Gastrocnemius medialis (tissue), 4 donors: ENCODE measurements at places on chromosomes 6 and 20.
A peak's percentile ranks its signal among the peaks of the same experiment; 100 is the strongest.

DNA sequence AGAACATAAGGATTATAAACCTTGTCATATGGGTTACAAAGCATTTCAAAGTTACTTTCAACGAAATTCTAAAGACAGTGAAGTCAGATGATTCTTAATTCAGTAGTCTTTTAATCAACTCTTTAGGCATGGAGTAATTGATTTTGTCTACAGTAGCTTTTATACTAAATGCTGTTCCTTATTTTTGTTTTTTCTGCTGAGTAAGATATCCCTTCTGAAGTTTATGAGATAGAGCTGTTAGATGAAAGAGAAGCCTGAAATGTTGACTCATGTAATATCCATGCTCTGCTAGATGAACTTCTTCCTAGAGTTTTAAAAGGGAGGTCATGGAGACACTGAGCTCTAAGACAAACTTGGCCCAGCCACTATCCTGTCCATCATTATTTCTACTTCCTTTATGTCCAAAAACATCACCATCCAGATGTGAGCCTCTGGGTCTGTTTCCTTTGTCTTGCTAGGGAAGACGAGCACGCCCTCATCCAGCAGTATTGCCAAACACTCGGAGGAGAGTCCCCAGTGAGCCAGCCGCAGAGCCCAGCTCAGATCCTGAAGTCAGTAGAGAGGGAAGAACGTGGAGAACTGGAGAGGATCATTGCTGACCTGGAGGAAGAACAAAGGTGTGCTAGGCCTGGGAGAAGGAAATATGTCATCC lies 550.3 kb downstream of the UTRN start:
- no peak for DNase-seq

GRCh38 chr6:166325383-166326042 lies 16.8 kb downstream of the SFT2D1 start:
- no peak for DNase-seq

DNA sequence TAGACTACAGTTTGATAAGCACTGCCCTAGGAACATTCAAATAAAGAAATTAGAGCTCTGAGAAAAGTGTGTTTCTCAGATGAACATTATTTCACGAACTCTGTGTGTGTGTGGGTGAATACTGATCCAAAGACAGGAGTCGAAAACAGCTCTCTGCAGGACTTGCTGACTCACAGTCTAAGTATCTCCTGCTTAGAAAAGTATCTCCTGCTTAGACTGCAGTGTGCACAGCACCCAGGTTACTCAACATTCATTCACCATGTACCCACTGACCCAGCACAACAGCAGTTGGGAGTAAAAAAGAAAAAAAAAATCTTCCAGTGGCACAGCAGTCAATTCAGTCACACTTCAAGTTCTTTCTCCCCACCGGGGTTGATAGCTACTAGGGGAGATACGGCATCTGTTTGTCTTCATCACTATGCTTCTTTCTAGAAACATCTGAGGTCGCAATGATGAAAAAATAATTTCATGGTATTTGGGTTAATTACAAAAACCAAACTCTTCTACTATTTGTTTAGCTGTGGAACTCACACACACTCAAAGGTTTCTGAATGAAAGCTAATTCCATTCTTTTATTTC lies 48.0 kb downstream of the GCLC start:
- DNase-seq: no peak

- no peak for DNase-seq
These were observed 23.6 kb downstream of the BFSP1 start for GRCh38 chr20:17507531-17507930.

DNA sequence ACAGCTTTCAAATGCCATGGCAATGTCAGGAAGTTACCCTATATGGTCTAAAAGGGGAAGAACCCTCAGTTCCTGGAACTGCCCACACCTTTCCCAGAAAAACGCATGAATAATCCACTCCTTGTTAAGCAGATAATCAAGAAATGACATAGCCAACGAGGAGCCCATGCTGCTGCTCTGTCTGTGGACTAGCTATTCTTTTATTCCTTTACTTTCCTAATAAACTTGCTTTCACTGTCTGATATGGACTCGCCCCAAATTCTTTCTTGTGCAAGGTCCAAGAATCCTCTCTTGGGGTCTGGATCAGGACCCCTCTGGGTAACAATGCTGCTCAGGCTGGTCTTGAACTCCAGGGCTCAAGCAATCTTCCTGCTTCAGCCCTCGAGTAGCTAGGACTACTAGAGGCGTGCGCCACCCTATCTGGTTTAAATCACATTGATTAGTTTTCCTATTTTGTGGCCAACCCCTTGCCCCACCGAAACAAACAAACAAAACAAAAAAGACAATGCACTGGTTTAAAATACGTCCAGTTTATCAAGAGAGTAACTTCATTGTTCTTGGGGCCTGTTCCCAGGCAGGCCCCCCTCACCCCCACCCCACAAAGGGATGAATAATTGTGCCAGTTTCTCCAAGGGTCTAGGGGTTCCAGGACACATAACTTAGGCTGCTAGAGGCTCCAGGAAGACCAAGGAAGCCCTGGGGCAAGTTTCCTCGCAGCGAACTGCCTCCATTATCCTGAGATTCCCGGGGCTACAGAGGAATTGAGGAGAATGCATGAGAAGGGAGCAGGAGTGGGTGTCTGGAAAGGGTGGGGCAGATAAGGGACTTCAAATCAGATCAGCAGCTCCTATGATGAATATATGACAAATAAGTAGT lies 10.1 kb upstream of the AKAP12 start:
- no peak for DNase-seq

DNA sequence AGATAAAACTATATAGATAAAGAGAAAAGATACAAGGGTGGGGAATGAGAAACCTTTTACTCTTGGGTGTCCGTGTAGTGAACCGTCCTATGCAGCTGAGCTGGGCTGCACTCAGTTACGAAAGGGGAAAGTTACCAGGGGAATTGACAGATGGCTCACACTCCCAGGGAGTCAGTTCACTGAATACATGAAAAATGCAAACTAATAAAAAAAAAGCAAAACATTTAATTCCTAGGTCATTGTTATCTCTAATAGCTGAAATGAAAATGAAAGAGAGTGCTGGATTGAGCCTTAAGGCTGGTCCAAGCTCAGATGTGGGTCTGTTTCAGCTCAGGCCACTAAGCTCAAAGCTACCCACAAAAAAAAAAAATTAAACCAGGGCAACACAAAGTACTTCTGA lies 138.0 kb downstream of the THBS2 start:
- DNase-seq: no peak

GRCh38 chr6:137493218-137494038 lies 766 bp downstream of the OLIG3 start:
- no peak for DNase-seq

DNA sequence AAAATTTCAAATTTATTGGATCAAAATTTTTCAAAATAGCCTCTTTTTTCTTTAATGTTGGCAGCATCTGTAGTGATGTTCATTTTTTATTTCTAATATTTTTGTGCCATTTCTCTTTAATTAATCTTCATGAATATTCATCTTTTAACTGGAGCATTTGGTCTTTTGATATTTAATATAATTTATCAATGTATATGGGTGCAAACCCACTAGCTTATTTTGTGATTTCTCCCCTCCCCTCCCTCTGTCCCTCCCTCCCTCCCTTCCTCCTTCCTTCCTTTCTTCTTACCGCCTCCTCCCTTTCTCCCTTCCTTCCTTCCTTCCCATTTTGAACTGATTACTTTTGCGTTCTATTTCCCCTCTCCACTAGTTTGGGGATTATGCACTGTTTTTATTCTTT lies 49.2 kb downstream of the TGM2 start:
- no peak for DNase-seq

DNA sequence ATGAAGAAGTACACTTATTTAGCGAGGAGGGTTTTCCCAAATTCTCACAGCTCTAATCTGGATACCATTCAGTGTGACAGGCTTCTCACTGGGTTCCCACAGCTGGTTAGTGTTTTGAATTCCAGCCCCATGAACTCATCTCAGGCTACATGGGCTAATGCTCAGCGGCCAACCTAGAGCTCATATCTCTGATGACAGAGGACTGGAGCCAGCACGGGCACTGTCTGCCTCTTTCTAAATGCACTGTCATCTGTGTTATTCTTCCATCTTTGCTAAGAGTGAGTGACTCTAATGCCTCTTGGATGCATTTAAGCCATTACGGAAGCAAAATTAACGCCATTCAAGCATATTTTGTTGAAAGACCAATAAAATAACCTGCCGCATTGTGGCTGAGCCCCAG lies 308.9 kb upstream of the JAG1 start:
- peak; percentile 93 for DNase-seq

DNA sequence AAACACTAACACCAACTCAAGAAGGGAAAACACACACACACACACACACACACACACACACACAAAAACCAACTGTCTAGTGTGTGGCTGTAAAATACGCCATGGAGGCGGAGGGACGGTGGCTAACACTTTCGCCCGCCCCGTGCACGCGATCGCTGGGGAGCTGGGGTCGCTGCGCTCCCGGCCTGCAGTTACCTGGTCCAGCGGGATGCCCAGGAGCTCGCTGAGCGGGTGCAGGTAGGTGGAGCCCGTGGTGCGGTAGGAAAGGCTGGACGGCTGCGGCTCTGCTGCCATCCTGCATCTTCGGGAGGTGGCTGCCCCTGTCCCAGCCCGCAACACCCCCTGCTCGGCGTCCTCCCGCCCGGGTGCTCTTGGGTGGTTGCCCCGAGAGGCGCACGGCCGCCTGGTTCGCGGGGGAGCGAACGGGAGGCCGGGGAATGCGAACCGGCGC lies 303 bp downstream of the MBOAT1 start:
- DNase-seq: no peak

- no peak for DNase-seq
These were observed 490.6 kb downstream of the DHX35 start for GRCh38 chr20:39452583-39453340.

DNA sequence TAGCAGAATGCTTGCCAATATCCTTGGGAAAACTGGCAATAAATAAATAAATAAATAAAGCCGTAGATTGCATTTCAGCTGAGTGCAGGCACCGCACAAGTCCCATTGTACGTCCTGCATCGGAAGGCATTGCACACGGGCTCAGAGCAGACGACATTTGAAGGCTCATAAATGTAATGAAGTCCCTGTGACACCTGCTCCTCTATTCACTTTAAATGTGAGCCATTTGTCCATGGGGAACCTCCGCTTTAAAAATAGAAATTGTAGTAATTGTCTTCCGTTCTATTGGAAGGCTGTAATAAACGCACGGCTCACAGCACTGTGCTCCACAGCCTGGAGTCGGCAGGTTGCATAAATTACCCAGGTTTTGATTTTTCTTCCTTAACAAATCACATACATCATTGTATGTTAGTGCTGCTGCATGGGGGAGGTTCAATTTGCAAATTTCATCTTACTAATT lies 32.6 kb downstream of the MYT1 start:
- DNase-seq: no peak

DNA sequence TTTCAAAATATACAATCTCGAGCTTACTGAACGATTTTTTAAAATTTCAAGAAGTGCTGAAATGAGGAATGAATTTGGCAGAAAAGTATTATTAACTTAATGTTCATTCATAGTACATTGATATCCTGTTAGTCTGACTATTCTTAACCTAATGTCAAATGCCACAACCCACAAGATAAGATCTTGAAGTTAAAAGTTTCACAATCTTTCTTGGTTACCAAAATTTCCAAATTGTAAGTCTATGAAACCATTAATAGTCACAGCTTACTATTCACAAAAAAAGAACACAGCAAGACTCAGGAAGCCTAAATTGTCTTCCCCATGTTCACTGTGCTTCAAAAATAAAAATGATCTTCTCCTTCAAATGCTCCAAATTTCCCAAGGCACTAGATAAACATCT lies 71.3 kb downstream of the HACE1 start:
- no peak for DNase-seq

GRCh38 chr6:78845567-78845966 lies 21.8 kb upstream of the IRAK1BP1 start:
- DNase-seq: no peak

DNA sequence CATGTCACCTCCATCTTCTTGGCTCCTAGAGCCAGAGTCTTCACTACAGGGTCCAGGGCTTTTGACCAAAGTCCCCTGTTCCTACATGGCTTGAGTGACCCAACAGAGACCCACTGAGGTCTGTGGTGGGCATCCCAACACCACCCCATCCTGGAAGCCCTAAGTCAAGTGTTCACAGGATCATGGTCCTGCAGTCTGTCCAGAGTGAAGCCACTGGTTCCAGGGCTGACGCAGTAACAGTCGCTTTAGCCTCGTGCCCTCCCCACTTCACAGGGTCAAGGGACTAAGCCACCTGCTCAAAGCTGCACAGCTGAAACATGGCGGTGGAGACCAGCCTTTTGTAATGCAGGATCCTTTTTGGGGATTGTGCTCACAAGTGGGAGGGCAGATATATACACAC lies 133.9 kb downstream of the JPH2 start:
- DNase-seq: no peak

DNA sequence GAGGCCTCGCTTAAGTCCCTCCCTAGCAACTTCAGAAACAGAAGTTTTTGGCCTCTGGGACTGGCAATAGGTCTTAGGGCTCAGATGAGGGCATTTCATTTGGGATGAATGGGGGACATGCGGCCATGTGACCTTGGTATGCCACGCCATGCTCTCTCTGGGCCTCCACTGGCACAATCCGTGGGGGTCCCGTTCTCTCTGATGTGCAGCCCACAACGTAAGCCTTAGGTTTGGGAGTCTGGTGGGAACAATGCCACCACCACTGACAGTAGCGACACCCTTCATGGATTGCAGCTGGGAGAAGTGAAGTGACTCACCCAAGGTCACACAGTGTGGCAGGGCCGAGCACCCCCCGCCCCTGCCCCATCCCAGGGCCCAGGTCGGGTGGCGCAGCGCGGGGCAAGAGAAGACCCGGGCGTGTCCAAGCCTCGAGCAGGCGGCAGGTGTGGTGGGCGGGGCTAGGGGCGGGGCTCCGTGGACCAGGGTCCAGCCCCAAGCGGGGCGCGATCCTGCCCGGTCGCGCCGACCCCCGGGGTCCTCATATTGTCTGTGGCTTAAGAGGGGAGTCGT lies 864 bp upstream of the CEBPB start:
- no peak for DNase-seq

- DNase-seq: no peak
These were observed 41.7 kb downstream of the RRBP1 start for GRCh38 chr20:17640146-17640874.

DNA sequence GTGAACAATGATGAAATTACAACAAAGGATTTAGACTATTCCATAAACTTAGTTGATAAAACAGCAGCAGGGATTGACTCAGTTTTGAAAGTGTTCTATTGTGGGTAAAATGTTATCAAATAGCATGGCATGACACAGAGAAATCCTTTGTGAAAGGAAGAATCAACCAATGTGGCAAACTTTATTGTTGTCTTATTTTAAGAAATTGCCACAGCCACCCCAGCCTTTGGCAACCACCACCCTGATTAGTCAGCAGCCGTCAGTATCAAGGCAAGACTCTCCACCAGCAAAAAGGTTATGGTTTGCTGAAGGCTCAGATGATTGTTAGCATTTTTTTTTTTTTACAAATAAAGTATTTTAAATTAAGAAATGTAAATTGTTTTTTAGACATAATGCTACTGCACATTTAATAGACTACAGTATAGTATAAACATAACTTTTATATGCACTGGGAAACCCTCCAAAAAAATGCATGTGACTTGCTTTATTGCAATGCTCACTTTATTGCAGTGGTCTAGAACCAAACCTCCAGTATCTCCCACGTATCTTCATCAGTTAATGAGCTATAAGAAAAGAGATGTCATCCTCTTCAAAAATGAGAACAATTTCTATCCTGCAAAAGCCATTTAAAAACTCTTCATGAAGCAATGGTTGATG lies 162.7 kb downstream of the SOBP start:
- DNase-seq: peak; percentile 68
